Spinal cord (tissue), 10 donors: ENCODE measurements at places on chromosomes 4 and X. TPM values are rescaled to one million over a fixed set of nuclear protein-coding genes. Genes with fewer than 3 reads are reported as not detected.

FAM47A gene
- not detected for polyA plus RNA-seq

DNA sequence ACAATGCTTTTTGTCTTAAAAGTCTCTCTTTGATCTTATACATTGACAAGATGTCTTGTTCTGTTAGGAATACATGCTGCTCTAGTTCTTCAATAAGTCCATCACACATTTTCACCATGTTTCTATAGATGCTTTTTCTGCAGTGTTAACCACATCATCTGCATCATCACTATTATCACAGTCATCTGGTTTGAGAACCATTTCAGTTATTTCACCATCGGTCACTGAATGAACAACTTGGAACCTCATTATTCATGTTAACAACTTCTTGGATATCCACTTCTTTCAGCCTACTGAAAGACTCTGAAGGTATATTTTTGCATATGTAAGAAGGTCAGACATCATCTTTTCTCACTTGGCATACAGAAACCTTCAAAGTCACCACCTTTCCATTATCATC is 975.2 kb downstream of the STIM2 start:
- no peaks in the 10 kb centered on the region for H3K4me1 ChIP-seq
- no peaks in the 10 kb centered on the region for H3K27me3 ChIP-seq
- DNase-seq = no peak
- no peaks in the 10 kb centered on the region for H3K36me3 ChIP-seq
- no peak overlapping the region for H3K27ac ChIP-seq

DNA sequence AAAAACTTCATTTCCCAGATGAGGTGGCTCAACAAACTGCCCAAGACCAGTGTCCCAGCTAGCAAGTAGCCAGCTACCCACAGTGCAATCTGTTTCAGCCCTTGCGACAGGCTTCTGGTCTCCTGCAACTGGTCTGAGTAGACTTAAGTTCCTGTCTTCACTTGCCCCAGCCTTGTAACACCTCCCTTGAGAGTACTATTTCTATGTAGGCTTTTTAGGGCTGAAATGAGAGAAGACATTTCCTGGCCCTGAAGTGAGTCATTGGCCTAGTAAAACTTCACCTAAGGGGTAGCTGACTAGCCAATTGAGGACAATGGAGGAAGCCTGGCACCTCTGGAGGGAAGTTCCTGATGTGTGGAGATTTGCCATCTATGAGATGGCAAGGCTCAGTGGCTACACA is 80.1 kb upstream of the STIM2 start:
- no peaks in the 10 kb centered on the region for H3K36me3 ChIP-seq
- H3K4me3 ChIP-seq = no peak overlapping the region
- no peak for DNase-seq
- H3K27ac ChIP-seq = no peak overlapping the region

DNA sequence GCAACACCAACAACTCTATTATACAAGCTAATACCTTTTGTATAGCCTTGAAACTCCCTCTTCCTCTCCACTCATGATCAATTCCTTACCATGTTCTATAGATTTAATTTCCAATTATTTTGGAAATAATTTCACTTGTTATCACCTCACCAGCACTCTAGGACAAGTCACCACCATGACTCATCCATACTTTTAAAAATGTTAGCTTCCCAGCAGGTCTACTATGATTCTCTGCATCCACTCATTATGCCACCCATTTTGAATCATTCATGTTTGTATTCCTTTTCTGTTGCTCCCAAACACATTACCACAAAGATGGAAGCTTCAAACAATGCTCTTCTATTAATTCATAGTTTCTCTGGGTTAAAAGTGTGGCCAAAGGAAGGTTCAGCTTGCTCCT is 469.6 kb downstream of the PDGFC start:
- H3K4me3 ChIP-seq = no peak overlapping the region
- no peaks in the 10 kb centered on the region for H3K27me3 ChIP-seq
- no peak for DNase-seq
- H3K36me3 ChIP-seq = no peaks in the 10 kb centered on the region
- H3K27ac ChIP-seq = no peak overlapping the region

TMEM156 gene
- polyA plus RNA-seq = 1.1 TPM
